Left renal pelvis (tissue), 4 donors: ENCODE measurements at places on chromosomes 12 and 14. TPM values are rescaled to one million over a fixed set of nuclear protein-coding genes. Genes with fewer than 3 reads are reported as not detected.

DNA sequence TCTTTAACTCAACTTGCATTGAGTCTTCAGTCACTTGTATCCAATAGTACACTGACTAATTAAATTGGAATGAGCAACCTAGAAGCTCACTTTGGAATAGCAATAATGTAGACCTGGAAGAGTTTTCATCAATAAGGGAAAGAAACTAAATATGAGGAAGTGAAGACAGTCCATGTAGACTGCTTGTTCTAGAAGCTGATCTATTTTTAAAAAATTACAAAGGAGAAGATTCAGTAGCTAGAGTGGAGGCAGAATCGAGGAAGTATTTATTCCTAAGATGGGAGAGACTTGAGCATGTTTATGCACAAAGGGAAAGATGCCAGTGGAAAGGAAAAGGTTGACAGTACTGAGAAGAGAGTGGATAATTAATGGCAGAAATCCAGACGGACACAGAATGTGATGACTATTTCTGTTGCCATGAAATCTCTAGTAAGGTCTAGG, 156.3 kb upstream of the PDE3A start:
- DNase-seq, result no peak

- no peak for DNase-seq
These were observed 52.5 kb upstream of the PELI2 start for GRCh38 chr14:56065621-56066290.

FGF23 gene
- polyA plus RNA-seq, result not detected

DNA sequence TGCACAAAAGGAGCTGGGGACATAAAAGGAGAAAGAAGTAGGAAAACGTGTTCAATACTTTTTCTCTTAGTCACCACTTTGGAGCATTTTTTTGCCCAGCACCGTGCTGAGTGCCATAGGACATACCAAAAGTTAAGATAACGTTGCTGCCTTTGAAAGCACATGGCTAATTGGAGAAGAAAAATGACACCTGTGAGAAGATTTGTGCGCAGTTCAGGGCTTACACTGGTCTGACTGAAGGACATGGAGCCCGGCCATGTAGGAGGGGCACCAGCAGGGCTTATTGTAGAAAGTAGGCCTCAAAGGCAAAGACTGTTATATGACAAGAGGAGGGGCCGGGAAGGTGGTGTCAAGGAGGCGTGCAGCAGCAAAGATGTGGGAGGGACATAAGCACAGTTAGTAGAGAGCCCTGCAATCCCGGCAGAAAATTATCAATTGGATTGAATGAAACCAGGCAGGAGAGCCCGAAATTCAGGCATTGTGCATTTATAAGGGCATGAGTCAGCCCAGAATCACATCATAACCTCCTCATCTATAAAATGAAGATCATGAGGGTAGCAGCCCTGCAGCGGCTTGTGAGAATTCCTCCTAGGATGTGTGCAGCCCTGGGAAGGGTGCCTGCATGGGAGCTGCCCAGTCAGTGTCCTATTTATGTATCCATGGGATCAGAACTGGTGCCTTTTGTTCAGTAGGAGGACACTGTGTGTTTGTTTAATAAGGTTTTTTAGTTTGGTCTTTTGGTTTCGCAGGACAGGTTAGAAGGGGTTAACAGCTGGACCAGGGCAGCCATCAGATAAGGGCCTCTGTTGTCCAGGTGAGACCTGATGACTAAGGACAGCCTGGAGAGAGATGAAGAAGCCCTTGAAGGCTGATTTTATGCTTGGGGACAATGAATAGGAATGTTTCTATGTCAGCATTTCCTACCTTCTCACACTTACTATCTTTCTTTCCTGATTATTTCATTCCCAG, 122.4 kb downstream of the GPR135 start:
- no peak for DNase-seq

DNA sequence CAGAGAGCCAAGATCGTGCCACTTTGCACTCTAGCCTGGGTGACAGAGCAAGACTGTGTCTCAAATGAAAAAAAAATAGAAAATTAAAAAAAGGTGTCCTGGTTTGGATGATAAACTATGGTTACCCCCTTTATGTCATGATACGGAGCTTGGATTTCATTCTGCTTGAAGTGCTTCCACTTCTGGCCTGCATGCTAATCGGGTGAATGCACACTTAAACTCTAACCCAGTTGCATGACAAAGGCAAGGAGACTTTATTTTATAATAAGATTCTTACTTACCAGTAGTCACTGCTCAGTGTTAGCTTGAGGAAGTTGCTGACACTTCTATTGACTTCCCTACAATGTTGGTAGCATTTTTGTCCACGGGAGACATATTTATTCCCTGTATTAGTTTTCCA, 24.3 kb downstream of the CFAP54 start:
- no peak for DNase-seq

- no peak for DNase-seq
These were observed 7.4 kb downstream of the PYGL start for GRCh38 chr14:50936882-50937281.

- no peak for DNase-seq
These were observed 60.2 kb upstream of the ACTN1 start for GRCh38 chr14:69039288-69039628.

GRCh38 chr14:68124979-68125731, 305.6 kb downstream of the RAD51B start:
- DNase-seq, result no peak

DNA sequence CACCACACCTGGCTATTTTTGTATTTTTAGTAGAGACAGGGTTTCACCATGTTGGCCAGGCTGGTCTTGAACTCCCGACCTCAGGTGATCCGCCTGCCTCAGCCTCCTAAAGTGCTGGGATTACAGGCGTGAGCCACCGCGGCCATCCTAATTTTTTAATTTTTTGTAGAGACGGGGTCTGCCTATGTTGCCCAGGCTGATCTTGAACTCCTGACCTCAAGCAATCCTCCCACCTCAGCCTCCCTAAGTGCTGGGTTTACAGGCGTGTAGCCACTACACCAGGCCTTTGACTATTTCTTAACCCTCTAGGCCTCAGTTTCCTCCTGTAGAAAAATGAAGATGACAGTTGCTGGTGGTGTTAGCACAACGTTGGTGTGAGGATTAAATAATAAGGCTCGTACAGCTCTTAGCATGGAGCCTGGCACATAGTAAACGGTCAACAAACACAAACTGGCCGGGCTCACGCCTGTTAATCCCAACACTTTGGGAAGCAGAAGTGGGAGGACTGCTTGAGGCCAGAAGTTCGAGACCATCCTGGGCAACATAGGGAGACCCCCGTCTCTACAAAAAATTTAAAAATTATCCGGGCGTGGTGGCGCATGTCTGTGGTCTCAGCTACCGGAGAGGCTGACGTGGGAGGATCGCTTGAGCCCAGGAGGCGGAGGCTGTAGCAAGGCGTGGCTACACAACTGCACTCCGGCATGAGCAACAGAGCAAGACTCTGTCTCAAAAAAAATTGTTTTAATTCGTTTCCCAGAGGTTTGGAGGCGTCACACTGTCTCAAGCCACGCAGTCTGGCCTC, 979 bp downstream of the DDX54 start:
- DNase-seq, result no peak

NANOG gene
- polyA plus RNA-seq, result 0.49 TPM

DNA sequence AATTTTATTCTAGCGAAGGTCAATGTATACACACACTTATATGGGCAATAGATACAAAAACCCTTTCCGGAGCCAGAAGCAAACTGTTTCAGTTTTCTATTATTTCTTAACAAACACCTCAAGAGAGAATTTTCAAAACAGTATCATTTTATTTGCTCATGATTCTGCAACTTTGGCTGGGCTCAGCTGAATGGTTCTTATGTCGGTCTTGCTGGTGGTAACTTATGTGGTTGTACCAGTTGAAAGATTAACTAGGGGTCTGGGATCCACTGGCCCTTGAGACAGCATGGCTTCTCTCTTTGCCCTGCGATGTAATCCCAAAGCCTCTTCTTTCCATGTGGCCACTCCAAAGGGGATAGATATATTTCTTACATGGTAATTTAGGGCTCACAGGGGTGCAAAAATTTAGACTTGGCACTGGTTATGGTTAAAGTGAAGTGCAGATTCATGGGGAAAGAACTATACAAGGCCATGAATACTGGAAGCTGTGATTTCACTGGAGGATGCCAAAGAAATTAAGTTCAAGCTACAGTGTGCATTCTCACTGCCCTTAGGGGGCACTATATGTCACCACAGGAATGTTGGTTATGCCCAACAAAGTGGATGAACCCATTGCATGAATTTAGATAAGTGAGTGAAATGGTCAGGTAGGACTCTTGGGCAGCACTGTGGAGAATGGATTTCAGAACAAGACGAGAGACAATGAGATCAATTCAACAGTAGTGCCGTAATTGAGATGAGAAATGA, 94.3 kb upstream of the NAV3 start:
- no peak for DNase-seq

DNA sequence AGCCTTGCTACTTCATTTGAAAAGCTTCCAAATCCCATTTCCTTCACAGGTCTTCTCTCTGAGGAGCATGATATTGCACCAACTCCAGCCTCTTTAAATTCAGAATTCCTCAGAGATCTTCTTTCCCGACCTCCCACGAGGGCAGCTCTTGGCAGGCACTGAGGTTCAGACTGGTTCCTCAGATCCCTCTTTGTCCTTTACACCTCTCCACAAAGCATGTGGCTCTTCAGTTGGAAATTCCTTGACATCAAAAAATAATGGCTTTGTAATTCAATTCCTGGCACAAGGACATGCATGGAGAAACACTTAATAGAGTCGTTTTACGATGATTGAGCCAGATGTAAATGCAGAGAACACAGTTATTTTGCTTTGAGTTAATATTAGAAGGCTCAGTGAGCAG, 63.2 kb upstream of the TMX1 start:
- peak; percentile 44 for DNase-seq

DNA sequence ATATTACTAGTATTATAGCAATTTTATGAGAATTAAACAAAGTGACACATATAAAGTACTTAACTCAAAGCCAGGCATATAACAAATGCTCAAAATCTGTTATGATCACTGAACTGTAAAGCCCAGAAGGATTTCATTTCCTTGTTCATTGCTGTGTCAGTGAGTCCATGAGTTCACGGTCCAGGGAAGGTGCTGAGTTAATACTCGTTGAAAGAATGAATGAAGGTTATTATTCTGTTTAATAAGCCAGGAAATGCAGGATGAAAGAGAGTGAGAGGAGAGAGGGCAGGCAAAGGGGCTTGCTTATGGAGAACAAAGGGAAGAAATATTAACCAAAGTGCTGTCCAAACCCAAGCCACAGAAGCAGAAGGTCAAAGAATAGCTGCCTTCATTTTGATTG, 40.2 kb upstream of the NT5DC3 start:
- peak; percentile 6 for DNase-seq

- no peak for DNase-seq
These were observed 11.9 kb downstream of the TMTC3 start for GRCh38 chr12:88153959-88154358.

DNA sequence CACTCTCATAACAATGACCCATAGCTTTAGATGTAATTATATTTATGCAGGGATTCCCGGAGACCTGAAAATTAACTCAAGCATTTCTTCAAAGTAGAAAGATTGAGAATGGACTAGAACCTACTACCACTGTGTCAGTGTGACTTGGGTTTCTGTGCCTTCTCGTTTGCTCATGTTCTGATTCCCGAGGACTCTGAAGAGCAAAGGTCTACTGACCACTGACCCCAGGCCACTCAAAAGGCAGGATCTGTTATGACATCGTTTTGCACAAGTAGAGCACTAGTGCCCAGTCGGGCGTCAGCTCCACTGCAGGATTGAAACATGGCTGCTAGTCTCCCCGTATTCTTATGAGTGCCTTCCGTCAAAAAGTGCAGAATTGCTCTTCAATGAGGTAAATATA, 53.8 kb upstream of the DHRS4 start:
- no peak for DNase-seq

DNA sequence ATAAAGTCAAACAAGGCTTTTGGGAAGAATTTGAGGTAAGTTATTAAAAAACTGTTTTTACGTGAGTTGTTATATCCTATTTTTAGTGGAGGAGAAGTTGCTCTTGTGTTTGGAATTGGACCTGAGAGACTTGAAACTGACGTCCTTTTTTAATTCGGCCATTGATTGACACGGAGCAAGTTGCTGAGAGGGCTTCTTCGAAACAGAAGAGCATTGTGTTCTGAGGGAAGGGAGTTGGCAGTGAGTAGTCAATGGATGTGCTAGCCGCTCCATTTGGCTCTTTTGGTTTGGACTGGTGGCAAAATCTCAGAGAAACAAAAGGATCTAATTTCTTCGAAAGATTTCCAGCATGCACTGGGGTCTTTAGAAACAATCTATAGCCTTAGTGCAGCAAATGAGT, 37.3 kb downstream of the PTPN11 start:
- DNase-seq, result no peak

DNA sequence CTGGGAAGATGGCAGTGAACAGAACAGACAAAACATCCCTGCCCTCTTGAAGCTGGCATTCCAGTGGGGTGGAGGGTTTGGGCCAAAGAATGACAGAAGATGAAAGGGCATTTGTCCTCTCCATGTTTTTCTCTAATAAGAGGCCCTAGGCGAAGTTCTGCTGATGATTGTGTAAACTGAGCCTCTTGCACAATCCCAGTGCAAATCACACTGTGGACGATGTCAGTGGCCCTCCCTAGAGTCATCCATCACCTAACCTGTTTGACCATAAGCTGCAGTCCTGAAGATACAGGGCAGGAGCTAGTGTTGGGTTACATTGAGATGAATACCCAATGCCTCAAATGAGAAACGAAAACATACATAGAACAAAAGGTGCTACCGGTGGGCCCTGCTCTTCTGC, 622.4 kb upstream of the TBX3 start:
- no peak for DNase-seq

DNA sequence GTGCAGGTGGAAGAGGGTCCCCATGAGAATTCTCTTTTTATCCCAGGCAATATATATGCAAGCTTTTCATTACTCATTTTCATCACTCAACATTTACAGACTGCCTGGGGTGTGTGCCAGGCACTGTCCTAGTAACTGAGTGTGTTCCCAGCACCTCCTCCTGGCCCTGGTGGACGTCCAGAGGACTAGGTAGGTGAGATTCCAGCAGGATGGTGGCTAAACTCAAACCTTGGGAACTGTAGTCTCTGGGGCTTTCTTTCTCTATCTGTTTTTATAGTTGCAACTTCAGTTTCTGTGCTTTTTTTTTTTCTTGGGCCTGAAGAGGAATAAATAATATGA, 63.8 kb downstream of the SUSD6 start:
- no peak for DNase-seq

KRT6A gene
- not detected for polyA plus RNA-seq

DNA sequence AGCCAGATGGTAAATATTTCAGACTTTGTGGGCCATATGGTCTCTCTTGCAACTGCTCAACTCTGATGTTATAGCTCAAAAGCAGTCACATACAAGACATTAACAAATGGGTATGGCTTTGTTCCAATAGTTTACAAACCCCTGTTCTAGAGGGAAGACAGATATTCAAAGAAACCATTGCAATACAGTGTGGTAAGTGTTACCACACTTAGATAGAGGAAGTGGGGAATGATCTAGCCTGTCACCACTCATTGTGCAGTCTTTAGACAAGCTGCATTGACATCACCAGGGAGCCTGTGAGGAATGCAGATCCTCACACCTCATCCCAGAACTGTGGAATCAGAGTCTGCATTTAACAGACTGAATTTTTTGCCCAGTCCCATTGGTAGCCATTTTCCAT, 80.0 kb upstream of the RGS6 start:
- no peak for DNase-seq

DNA sequence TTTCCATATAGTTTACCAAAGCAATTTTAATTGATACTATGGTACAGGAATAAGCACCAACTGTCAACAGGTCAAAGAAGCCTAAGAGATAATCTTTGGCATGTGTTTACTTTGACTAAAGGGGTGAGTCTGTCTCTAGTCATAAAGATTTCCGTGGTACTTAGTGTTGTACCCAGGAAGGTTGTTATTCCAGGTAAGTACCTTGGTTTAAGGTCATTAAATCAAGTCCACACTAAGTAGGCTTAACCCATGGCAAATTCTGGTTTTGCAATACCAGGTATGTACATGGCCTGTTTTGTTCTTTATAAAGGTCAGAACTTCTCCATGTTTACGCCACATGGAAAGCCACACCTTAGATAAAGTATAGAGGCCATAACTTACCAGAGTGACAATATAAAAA, 10.0 kb downstream of the MAX start:
- DNase-seq, result no peak
